Breast epithelium (tissue), 4 donors: ENCODE measurements at places on chromosomes 1 and 21.

- no peaks in the 10 kb centered on the region for H3K27me3 ChIP-seq
- no peak overlapping the region for H3K4me3 ChIP-seq
- no peak for DNase-seq
Observed at GRCh38 chr1:19091196-19091953, 118.7 kb downstream of the UBR4 start.

DNA sequence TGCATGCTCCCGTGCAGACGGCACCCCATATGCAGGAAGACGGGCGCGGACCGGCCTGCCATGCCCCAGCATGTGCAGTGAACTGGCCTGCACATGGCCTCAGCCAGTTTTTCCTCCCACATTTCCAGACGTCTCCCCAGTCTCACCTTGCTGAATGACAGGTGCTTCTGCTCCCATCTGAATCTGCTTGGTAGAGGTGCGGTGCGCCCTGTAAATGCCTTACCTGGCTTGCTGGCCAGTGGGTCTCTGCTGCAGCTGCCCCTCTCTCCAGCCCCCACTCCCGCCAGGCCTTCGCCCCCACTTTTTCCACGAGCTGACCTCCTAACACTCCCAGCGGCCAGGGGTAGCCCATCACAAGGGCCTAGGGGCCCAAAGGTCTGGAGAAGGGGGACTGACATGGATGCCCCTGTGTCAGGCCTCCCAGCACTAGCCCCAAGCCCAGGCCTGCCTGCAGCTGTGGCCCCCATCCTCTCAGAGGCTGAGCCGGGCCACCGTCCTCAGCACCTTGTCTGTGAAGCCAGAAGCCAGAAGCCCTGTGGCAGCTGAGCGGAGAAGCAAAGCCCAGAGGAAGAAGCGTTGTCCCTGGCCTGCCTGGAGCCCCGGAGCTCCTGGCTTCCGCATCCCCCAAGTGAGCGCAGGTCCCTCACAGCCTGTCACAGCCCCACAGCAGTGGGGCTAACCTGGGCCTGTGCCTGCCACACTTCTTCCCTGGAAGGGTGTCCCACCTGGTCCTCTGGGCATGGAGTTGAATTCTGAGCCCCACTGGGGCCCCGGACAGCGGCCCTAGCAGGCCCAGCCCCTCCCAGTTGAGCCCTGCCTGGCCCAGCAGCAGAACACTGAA lies 3.7 kb upstream of the SLC19A1 start:
- DNase-seq = no peak
- no peak overlapping the region for H3K4me3 ChIP-seq
- no peak overlapping the region for H3K27ac ChIP-seq
- peaks cover 3% of the 10 kb centered on the region for H3K27me3 ChIP-seq
- H3K4me1 ChIP-seq = peaks cover 4% of the 10 kb centered on the region

GRCh38 chr21:14763695-14764064 lies 217.6 kb upstream of the SAMSN1 start:
- no peak overlapping the region for H3K4me3 ChIP-seq
- H3K4me1 ChIP-seq = no peaks in the 10 kb centered on the region
- H3K36me3 ChIP-seq = no peaks in the 10 kb centered on the region
- H3K27me3 ChIP-seq = no peaks in the 10 kb centered on the region
- no peak overlapping the region for H3K27ac ChIP-seq

GRCh38 chr1:5989731-5990271 lies 2.4 kb downstream of the NPHP4 start:
- H3K27ac ChIP-seq = no peak overlapping the region
- H3K4me1 ChIP-seq = peaks cover 4% of the 10 kb centered on the region
- no peak overlapping the region for H3K4me3 ChIP-seq
- H3K27me3 ChIP-seq = no peaks in the 10 kb centered on the region

DNA sequence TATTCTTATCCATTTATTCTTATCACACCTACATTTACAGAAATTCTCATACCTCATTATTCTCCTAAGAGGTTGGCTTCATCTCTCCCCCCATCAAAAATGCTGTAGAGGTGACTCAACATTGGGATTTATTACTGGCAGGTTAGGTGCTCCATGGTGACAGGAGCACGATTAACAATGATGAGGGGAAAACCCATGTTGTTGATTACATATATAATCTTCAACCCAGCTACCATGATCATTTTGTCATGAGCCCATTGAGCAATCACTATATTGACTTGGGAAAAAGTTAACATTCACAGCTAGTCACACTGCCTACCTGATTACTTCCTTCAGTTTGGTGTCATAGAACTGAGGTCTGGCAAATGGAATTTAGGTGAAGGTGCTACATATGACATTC lies 712.1 kb upstream of the CHRM3 start:
- H3K4me1 ChIP-seq = no peaks in the 10 kb centered on the region
- H3K4me3 ChIP-seq = no peak overlapping the region
- H3K27me3 ChIP-seq = no peaks in the 10 kb centered on the region
- no peak overlapping the region for H3K27ac ChIP-seq

- no peak overlapping the region for H3K4me3 ChIP-seq
- no peaks in the 10 kb centered on the region for H3K36me3 ChIP-seq
- H3K27ac ChIP-seq = no peak overlapping the region
- no peak for DNase-seq
- H3K27me3 ChIP-seq = no peaks in the 10 kb centered on the region
Observed at GRCh38 chr1:206814716-206815341, 42.5 kb upstream of the IL10 start.

DNA sequence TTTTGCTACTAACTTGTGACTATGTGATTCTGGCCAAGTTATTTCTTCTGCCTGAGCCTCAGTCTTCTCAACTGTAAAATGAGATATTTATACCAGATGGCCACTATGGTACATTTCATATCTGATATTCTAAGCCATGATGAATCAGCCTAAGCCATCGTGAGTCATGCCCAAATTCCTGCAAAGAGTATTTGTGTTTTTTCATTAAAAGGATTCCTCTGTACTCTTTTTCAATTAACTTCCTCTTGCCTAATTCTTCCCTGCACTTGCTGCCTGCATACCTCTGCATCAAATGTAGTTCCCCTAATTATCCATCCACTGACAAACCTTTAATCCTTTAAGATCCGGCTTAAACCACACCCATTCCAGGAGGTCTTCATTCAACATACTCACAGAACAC lies 575.1 kb upstream of the BEND5 start:
- no peaks in the 10 kb centered on the region for H3K36me3 ChIP-seq
- no peak overlapping the region for H3K4me3 ChIP-seq
- no peaks in the 10 kb centered on the region for H3K27me3 ChIP-seq
- no peak for DNase-seq

DNA sequence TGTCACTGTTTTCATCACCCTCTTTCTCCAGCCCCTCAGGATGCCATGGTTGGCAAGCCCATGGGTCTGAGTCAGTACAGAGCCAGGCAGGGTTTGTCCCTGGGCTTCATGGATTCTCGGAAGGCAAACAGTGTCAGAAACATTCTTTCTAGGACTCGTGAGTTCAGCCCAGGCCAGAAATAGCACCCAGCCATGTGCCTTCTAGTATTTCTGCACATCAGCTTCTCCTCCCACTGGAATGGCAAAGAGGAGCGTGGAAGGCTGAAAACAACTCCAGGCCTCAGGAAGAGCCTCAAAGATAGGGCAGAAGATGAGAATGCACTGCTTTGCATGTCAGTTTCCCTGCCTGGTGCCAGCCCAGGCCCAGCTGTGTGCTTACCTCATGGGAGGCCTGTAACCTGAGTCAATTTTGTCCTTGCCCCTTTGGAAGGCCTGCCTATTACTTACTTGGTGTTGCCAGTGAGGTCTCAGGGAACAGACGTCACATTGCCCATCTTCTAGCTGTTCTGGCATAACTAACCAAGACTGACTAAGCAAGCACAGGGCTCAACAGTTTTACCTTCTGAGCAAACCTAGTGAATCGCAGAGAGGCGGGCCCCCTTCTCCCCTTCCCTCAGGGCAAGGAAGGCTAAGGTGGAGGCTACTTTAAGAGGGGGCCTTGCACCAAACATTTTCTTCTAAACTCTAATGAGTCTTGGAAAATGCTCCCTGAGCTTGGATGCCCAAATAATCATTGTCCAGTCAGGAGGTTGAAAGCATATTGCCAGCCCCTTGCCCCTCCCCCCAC lies 42.4 kb downstream of the GLUL start:
- H3K27me3 ChIP-seq = no peaks in the 10 kb centered on the region
- no peaks in the 10 kb centered on the region for H3K36me3 ChIP-seq
- no peak for DNase-seq
- no peak overlapping the region for H3K4me3 ChIP-seq

GRCh38 chr1:31984419-31985347 lies 29.0 kb upstream of the KHDRBS1 start:
- DNase-seq = no peak
- no peak overlapping the region for H3K4me3 ChIP-seq
- no peaks in the 10 kb centered on the region for H3K27me3 ChIP-seq
- peak overlapping the region; percentile 54 for H3K27ac ChIP-seq
- H3K4me1 ChIP-seq = no peaks in the 10 kb centered on the region
